NCI-H2227 treated with DMSO at 0.1 percent for 48 hours (cell line): ENCODE measurements at places on chromosomes 1 and 21.
A peak's percentile ranks its signal among the peaks of the same experiment; 100 is the strongest.

GRCh38 chr1:209576392-209577197 lies 6.9 kb upstream of the CAMK1G start:
- DNase-seq = peak; percentile 70

DNA sequence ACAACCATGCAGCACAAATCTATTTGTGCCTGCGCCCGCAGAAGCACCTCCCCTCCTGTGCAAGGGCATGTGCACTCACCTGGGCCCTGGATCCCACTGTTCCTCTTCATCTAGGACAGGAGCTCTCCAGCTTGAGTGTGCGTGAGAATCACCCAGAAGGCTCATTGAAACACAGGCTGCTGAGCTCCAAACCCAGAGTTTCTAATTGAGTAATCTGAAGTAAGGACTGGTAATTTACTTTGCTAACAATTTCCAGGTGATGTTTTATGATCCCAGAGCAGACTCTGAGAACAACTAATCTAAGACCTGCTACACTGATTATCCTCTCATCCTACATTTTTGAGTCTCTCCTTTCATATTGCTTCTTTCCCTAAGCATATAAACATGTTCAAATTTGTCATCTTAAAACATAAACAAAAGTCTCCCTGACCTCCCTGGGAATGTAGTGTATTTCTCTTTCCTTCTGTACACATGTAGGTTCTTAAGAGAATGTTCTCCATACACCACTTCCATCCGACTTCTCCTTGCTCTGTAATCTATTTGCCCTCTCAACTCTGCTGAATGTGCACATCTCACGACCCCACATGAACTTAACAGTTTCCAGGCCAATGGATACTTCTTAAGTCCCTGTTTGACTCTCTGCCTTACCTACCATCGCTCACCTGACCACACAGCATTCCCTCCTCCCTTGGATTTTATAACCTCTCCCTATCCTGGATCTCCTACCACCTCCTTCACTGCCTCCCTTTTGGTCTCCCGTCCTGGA lies 522.5 kb downstream of the SMYD3 start:
- DNase-seq = no peak

DNA sequence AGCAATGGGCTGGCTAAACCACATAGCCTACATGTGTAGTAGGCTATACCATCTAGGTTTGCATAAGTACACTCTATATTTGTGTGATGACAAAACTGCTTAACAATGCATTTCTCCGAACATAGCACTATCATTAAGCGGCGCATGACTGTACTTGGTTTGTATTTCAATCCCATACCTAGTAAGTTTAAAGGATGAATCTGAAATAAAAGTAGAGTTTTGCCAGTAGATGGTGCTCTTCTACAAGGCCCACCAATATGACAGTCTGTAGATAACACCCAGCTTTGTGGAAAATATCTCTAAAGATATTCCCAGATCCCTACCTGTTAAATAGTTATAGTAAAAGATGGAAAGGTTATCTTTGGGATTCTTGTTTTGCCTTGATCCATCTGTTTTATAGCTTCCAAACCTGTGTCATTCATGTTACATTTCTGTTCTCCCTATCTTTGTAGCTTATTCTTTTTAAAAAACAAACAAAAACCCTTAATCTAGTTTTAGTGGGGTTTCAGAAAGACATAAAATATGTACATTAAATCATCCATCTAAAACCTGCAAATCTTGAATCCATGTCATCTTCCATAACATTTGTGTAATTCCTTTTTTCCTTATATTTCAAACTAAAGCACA lies 33.9 kb upstream of the ASPM start:
- DNase-seq = peak; percentile 73

- no peak for DNase-seq
Measured at GRCh38 chr1:232875536-232875935, 70.3 kb downstream of the MAP10 start.

GRCh38 chr1:110426854-110427253 lies 19.4 kb upstream of the LAMTOR5 start:
- DNase-seq = no peak
